ENCODE measurements at places on chromosomes 2 and 18.

DNA sequence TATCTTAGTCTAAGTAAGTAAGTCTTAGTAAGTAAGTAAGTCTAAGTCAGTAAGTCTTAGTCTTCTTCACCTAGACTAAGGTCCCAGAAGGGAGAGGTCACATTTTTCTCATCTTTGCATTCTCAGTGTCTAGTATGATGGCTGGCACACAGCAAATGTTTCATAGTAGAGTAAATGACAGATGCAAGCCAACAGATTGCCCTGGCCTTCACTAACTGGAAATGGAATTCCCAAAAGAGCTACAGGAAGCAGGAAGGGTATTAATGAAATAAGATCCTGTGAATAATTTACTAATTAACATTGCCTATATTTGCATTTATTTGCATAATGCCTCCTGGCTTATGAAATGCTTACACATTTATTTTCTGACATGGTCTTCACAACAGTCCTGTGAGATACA is 221.6 kb downstream of the RAD51AP2 start:
- DNase-seq: no peak

GRCh38 chr2:11338580-11338979 is 5.9 kb downstream of the ROCK2 start:
- no peak for DNase-seq

GRCh38 chr2:240510513-240511210 is 47.1 kb downstream of the ANKMY1 start:
- DNase-seq: no peak

- DNase-seq: no peak
Measured at GRCh38 chr2:42321452-42322064, 39.5 kb downstream of the COX7A2L start.

- no peak for DNase-seq
Measured at GRCh38 chr18:10457128-10457527, 2.7 kb downstream of the APCDD1 start.

Measured in NCI-H1417 (cell line).